ENCODE measurements at places on chromosomes 2 and 18.

- no peak for DNase-seq
These were observed 60.4 kb upstream of the IL1R2 start for GRCh38 chr2:101931402-101931801.

DNA sequence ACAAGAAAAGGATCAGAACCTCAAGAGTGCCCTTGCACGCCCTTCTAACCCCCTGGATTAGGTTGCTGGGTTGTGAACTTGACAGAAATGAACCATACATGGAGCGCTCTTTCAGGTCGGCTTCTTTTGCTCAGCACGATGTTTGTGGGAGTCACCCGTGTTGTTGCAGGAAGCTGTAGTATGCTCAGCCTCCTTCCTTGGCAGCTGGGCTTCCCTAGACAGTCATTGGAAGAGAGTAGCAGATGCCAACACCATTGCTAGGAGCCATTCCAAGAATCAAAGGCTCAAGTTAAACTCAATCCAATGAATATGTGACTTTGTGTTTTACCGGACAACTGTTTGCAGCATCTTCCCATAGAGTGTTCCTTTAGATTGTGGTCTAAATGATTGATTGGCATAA, 47.0 kb downstream of the RAB12 start:
- DNase-seq, result no peak

DNA sequence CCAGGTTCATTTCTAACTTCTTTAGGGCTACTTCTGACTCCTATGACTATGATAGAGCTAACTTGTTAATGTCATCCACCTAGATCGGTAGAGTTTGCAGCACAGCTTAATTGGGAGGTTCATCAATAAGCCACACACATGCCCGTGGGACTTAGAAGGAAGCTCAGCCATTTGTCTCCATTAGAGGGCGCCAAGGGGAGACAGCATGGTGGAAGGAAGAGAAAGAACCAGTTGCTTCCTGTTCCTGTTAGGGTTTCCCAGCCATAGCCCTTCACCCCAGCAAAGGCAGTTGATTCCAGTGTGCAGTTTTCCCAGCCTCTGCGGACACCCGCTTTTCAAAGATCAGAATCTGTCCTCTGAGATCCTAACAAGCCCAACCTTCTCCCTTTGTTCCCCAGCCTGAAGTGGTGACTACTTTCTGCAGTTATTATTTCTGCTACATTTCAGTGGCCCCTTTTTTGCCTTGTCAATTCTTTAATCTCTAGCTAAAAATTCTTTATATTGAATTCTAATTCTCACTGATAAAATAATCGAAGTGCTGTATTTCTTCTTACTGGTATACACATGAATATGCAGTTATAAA, 30.3 kb downstream of the MAIP1 start:
- peak; percentile 3 for DNase-seq

DNA sequence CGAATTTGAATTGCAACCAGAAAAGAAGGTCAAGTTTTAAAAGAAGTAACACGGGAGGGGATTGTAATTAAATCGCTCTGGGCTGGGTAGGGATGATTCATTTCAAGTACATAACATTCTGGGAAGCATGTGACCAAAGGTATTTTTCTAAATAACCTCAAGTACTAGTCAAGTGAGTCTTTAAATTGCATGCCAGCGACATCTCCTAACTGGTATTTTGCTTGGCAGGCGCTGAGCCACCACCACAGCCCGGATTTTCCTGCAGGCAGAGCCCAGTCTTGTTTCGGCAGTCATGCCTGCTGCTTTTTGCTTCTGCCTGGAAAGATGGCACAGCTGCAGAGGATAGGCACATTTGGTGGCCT, 33.7 kb upstream of the NPAS2 start:
- no peak for DNase-seq

GRCh38 chr2:903223-903900, 47.3 kb upstream of the SNTG2 start:
- DNase-seq, result no peak

DNA sequence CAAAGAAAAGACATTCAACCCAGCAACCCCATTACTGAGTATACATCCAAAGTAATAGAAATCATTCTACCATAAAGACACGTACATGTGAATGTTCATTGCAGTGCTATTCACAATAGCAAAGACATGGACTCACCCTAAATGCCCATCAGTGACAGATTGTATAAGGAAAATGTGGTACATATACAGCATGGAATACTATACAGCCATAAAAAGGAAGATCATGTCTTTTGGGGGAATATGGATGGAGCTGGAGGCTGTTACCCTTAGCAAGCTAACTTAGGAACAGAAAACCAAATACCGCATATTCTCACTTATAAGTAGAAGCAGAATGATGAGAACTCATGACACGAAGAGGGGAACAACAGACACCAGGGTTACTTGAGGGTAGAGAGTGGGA, 145.9 kb downstream of the GULP1 start:
- no peak for DNase-seq

DNA sequence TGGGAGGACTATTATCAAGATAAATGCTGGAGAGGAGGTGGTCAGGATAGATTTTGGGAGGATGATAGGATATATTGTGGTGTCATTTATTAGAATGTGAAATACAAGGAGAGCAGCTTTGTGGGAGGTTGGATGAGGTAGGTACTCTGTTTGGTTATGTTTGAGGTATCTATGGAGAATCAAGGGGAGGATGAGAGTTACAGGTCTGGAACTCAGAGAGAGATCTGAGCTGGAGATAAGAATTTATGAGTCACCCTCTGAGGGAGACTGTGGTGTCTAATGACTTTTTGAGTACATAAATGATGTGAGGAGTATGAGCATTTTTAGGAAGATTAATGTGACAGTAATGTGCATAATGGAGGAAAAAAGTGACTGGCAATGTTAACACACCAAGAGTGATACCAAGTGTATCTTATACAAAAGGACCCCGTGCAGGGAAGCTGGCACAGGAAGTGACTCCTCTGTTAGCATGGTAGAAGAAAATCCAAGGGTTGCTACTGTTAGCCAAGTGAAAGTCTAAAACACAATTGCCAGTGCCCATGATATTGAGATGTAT, 48.2 kb downstream of the CRIM1 start:
- DNase-seq, result no peak

- DNase-seq, result no peak
These were observed 1066.2 kb downstream of the TDRD15 start for GRCh38 chr2:22189893-22190480.

GRCh38 chr2:18169121-18169892, 290.8 kb downstream of the KCNS3 start:
- DNase-seq, result no peak

DNA sequence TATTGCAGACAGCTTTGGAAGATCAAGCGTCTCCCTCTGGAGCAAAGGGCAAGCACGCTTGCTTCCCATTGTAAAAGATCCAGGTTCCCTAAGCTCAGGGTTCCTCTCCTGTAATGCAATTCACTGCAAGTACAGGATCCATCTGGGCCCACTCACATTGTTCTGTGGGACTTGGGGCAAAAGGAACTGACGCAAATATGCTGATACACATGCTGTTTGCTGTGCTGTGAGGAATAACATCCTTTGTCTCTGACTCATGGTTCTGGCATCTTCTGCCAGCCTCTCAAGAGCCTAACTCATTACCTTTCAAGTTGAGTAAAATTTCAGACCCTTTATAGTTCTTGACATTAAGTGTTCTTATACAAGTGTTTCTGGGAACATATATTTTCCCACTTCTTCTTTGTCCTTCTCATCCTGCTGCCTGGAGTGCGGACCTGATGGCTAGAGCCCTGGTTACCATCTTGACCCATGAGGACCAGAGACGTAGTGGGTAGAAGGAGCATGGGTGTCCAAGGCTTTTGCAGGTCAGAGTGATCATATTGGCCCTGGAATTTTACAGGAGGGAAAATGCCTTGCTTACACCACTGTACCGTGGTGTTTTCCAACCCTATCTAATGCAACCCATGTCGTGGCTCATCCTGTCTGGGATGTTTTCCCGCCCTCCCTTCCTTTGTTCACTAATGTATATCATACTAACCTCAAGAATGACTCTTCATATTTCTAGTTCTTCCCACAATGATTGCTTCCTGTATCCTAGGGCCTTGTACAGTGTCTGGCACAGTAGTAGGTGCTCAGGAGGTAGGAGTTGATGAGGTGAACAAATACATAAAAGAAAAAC, 145.7 kb upstream of the GLI2 start:
- DNase-seq, result no peak

GRCh38 chr2:86420913-86421312, 20.3 kb upstream of the KDM3A start:
- no peak for DNase-seq

DNA sequence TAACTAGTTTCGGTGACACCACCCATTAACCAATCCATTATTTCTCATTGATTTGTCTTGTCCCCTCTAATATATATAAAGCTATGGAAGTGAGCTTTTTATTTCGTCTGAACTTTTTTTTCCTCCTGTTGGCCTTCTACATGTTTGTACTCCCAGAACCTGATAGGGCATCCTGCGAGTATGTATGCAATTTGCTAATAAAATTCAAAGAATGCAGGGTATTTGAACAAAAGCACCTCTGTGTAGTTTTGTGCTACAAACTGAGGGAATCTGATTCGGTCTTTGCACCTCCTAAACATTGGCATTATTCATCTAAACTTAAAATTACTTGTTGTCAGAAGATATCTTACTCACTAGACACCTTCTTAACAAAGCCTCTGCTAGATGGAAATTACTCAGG, 242.9 kb upstream of the TMEFF2 start:
- no peak for DNase-seq

DNA sequence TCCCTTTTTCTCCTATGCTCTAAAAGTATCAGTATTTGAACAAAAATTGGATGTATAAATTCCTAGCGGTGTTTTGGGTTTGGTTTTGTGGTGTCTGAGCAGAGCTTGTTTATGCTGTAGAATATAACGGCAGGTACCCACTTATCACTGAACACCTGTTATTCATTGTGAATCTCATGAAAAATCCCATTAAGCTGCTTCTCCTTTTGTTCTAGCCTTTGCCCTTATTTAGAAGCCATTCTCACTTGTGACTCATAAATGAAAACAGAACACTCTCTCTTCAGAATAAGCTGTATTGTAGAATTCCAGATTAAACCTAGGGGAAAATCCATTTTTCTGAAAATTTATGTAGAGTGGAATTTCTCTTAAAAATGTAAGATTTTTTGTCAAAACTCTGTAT, 104.0 kb downstream of the PRPF40A start:
- no peak for DNase-seq

- no peak for DNase-seq
These were observed 448.4 kb upstream of the GCFC2 start for GRCh38 chr2:76159042-76159648.

DNA sequence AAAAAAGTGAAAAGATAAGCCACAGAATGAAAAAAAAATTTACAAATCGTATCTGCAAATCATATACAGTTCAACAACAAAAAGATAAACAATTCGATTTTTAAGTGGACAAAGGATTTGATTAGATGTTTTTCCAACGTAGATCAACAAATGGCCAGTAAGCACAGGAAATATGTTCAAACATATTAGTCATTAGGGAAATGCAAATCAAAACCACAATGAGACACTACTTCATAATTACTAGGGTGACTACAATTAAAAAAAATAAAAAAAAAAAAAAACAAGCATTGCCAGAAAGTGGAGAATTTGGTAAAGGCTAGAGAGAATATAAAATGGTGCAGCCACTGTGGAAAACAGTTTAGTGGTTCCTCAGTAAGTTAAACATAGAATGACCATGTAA, 38.3 kb upstream of the RNU4ATAC start:
- DNase-seq, result no peak

GRCh38 chr18:50298443-50299284, 11.2 kb upstream of the CXXC1 start:
- no peak for DNase-seq

- DNase-seq, result no peak
These were observed 92.0 kb downstream of the USP40 start for GRCh38 chr2:233474308-233475160.

DNA sequence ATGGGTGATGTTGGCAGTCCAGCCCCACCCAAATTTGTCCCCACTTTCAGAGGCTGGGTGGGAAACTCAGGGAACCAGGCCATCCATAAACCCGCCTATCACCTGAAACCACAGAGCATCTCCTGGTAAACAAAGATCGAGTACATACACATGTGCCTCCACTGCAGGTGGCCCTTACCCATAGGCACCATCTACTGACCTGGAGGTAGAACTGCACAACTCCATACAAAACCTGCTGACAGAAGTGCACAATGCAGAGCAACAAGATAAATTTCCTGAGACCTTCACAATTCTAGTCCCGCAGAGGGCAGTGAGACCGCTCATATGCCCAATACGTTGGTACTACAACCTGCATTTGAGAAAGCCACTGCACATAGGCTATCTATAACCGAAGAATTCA, 856.3 kb downstream of the SUCLG1 start:
- DNase-seq, result no peak

DNA sequence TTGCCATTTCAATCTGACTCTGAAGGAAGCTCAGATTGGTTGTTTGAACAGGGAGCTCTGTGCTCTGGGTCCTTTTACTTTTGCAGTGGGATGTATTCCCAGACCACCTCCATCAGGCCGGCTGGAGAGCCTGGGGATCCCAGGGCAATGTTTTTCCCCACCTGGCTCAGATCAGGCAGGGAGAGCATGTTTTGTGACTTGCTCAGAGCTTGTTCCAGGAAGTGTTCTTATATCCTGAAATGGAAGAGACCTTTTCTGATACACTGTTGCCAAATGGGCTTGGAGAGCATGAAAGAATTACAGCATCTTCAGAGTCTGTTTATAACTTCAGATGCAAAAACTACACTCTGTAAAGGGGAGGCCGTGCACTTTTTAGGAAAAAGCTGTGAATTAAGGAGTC, 56.0 kb downstream of the LIPG start:
- DNase-seq, result no peak

- no peak for DNase-seq
These were observed 37.8 kb upstream of the RBM44 start for GRCh38 chr2:237760506-237761502.
